ENCODE measurements at places on chromosomes 1 and 21.

GRCh38 chr1:215793180-215793579, 226.1 kb downstream of the KCTD3 start:
- DNase-seq = no peak

- no peak for DNase-seq
Measured at GRCh38 chr1:22402356-22403053, 49.1 kb upstream of the ZBTB40 start.

DNA sequence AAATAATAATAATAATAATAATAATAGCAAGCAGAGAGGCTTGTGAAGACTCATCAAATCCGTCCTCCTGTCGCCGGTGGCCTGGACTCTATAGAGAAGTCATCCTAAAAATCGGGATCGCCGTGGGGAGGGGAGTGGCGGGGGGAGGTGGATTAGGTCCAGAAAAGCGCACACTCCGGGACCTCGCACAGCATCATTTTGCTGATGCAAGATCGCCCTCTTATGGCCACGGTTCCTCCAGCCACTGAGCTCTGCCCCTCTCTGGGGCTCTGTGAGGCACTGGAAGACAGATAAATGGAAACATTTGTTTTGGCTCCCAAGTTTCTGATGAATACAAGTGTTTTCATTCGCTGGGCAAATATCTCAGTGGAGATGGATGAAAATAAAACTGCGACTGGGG, 612.0 kb downstream of the MATN1 start:
- peak; percentile 5 for DNase-seq

DNA sequence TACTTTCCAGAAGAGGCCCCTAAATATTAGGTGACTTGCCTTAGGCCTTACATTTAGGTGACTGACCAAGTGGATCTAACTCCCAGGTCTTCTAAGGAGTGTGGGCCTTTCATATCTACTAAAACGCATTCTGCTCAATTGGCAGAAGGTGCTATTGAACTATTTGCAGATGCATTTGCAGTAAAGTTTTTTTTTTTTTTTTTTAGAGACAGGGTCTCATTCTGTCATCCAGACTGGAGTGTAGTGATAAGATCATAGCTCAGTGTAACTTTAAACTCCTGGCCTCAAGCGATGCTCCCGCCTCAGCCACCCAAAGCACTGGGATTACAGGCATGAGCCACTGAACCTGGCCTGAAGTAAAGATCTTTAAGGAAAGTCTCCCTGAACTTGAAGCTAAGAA, 13.0 kb upstream of the ACBD6 start:
- DNase-seq = no peak

GRCh38 chr1:118333601-118334210, 148.7 kb upstream of the SPAG17 start:
- no peak for DNase-seq

DNA sequence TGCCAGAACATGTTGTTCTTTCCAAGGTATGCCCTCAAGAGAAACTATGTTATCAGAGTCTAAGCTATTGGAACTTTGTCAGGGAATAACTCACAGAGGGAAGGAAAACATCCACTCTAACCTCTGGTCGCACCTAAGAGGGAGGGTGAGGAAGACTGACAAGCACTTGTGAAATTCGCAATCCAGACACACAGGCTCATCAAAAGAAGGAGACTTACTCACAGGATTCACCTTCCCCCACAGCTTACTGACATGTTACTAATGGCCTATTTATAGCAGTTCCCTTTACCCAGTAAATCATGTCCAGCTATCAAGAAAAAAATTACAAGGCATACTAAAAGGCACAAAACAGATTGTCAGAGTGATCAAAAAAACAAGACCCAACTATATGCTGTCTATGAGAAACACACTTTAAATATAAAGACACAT, 36.9 kb downstream of the WDR64 start:
- no peak for DNase-seq

DNA sequence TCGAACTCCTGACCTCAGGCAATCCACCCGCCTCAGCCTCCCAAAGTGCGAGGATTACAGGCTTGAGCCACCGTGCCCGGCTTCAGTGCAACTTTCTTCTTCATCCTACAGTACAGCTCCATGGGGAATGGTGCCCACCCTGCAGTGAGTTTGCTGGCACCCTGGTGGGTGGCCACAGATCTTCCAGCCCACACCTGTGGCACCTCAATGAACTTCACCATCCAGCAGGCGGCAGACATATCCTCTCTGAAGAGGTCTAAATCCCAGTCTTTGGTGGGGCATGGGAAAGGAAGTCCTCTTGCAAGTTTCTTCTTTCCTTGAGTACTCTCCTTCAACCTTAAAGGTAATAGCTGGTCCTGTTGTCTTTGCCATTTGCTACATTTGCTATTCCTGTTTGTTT, 18.1 kb upstream of the ZBTB8A start:
- DNase-seq = no peak

DNA sequence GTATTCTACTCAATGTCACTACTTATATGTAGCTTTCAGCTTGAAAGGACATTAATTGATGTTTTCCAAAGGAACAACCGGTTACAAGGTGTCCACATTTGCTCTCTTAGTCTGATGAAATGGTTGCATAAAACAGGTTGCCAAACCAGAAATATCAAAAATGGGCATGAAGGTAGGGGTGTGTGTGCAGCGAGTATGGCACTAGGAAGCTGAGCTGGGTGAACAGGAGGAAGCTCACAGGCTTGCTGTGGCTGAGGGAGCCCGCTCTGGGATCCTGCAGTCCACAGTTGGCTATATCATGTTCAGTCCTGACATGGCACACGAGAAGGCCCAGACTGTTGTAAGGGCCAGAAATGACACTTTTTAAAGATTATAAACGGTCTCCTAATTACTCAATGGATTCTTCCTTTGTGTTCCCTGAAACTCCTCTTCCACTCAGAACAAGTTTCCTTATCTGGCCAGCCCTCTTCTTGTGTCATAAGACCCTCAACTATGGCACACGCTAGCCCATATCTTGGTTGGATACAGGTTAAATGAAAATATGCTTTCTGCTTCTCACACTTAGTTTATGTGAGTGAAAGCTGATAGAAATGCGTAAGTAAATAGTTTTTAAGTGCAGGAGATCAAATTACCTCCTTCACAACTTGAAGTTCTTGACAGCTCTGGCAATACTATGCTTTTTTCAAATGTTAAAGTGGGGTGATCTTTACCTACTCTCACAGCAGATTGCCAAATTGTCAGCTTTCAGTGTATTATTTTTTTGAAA, 201.5 kb downstream of the LMO4 start:
- DNase-seq = no peak

DNA sequence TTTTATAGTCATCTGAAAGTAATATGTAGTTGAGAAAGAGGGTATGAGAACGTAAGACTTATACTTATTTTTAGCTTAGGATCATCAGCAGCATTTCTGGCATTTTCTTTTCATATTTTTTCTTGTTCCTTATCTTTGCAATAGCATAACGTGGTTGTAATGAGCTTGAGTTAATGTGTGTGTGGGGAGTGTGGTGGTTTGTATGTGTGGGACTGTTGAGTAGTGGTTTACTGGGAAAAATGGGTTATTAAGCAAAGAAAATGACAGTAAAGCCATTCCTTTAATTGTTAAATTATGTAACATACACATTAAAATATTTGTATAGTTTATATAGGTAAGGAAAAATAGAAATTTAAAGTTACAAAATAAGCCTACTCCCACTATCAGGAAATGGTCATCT, 15.2 kb downstream of the PIP5K1A start:
- no peak for DNase-seq

GRCh38 chr1:170730014-170730413, 66.1 kb downstream of the PRRX1 start:
- DNase-seq = no peak

GRCh38 chr1:111097356-111098099, 42.4 kb downstream of the DRAM2 start:
- no peak for DNase-seq

DNA sequence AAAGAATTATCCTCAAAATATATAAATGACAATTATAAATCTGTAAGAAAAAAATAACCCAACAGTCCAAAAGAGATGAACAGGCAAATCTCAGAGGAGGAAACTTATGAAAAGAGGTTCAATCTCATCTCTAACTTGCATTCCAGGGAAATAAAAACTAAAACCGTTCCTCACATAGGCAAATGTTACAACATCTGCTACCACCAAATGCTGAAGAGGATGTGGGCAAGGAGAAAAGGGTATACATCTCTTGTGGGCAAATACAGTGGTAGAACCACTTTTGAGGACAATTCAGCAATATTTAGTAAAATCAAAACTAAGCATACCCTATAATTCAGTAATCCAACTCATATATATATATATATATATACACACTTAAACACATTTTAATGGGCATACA, 33.7 kb upstream of the SGIP1 start:
- DNase-seq = no peak

DNA sequence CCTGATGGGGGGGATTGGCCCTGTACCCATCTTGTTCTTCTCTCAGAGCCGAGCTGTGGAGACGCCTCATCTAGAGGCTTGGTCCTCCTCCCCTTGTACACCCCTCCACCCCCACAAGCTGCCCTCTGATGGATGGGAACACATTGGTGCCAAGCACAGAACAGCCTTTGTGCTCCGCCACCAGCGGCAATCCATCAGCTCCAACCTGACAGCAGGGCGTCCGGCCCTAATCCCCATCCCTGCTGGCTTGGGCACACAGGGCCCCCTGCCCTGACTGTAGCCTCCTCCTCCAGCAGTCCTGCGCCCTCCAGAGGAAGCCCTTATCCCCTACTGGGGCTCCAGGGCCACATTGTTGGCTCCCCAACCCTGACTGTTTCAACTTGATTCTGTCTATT, 3.8 kb upstream of the MYOG start:
- DNase-seq = no peak

- no peak for DNase-seq
Measured at GRCh38 chr1:151003180-151003579, 3.5 kb downstream of the MINDY1 start.

GRCh38 chr1:7300893-7301663, 470.0 kb upstream of the VAMP3 start:
- DNase-seq = no peak

DNA sequence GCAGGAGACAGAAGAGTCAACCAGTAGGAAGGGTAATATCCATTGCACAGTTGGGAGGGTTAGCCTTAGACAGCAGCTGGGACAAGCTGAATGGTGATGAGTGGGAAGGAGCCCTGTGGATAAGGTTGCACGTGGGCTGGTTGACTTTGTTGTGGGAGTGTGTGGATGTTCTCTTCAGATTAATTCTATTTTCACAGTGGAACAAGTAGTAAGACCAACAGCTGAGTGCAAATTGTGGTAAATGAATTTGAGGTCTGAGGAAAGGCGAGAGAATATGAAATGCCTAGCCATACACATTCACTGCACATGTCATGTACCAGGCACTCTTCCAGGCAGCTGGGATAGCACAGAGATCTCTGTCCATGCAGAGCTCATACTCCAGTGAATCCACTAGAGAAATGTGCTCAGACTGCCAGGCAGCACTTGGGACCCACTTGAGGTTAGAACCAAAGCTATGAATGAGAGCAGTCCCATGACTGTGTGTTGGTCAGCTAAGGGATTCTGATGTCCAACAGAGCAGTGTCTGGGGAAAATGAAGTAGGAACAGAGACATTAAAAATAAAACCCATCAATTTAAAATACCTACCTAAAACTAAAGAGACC, 25.2 kb upstream of the VTCN1 start:
- DNase-seq = no peak

GRCh38 chr21:45623436-45623835, 20.1 kb upstream of the PCBP3 start:
- DNase-seq = no peak

DNA sequence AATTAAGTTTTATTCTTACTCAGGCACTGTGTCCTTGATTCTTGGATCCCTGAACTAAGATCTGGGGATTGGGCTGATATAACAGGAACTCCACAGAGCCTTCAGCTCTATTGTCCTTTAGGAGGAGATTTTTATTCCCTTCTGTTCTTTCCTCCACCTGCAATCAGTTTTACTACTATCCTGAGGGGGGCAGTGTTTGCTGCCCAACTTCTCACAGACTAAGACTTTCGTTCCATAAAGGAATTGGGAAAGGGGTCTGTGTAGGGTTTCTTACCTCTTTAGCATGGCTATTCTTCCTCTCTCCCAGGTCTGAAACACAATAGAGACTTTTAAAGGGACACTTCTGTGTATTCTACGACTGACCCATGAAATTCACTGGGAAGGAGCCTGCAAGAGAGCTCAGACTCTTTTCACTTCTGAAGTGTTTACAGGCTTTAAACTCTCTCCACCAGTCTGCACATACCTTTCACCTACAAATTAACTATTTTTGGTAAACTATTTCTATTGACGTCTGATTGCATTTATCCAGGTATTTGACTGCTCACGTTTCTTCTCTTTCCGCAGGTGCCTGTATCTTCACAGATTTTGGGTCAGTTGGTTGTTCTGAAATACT, 103.3 kb upstream of the DEPDC1 start:
- no peak for DNase-seq

GRCh38 chr1:115655306-115655663, 13.5 kb downstream of the VANGL1 start:
- no peak for DNase-seq

DNA sequence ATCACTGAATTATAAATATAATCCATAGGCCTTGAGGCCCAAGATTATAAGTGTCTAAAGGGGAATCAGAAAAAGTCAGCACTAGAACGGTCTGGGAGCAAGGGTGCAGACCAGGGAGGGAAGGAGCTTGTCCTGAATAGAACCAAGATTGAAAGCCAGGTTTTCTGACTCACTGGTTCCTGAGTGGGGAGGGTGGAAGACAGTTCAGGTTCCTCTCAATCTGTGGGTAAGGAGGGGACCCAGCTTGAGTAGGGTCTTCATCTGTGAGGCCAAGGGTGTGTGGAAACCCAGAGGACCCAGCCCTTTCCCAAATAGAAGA, 842 bp downstream of the LENEP start:
- no peak for DNase-seq

- no peak for DNase-seq
Measured at GRCh38 chr1:42761567-42761966, 5.3 kb downstream of the P3H1 start.

- DNase-seq = no peak
Measured at GRCh38 chr1:62022382-62022983, 172.2 kb upstream of the L1TD1 start.

GRCh38 chr1:223678841-223679240, 13.3 kb upstream of the CAPN8 start:
- DNase-seq = no peak

DNA sequence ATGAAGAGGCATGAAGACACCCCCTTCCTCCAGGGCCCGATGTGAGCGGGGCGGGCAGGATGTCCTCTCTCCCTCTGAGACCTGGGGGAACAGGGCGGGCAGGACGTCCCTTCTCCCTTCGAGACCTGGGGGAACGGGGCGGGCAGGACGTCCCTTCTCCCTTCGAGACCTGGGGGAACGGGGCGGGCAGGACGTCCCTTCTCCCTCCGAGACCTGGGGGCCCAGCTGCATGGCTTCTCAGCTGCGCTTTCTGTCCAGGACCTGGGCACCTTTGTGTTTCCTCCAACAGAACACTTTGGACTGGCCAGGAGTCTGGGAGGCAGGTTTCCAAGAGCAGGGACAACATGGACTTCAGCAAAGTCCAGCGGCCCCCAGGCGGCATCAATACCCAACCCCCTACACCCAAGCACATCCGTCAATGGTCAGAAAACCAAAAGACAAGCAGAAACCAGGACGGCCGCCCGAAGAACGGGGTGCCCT, 30.8 kb upstream of the ADARB1 start:
- no peak for DNase-seq

Measured in activated CD4-positive, alpha-beta T cell treated with anti-CD3 and anti-CD28 coated beads for 24 hours (primary cell).